ENCODE measurements at places on chromosomes 13 and 19.

- DNase-seq, result no peak
These were observed 3.9 kb downstream of the SLC25A41 start for GRCh38 chr19:6429419-6430221.

DNA sequence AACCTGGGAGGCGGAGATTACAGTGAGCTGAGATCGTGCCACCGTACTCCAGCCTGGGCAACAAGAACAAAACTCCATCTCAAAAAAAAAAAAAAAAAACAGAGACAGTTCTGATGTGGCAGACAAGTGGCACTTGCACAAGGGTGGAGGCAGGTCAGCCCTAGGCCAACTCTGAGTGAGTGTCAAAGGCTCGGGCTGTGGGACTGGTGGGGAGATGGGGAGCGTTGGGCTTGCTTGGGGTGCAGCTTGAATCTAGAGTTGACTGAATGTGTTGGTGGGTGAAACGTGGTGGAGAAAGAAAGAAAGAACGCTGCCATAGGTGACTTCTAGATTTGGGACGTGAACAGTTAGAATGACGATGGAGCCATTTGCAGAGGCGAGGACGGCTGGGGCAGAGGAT is 121.3 kb upstream of the SPACA7 start:
- no peak for DNase-seq

- DNase-seq, result no peak
These were observed 6.5 kb downstream of the MAB21L1 start for GRCh38 chr13:35469806-35470525.

GRCh38 chr19:56137405-56137804 is 3.7 kb upstream of the ZNF444 start:
- DNase-seq, result no peak

DNA sequence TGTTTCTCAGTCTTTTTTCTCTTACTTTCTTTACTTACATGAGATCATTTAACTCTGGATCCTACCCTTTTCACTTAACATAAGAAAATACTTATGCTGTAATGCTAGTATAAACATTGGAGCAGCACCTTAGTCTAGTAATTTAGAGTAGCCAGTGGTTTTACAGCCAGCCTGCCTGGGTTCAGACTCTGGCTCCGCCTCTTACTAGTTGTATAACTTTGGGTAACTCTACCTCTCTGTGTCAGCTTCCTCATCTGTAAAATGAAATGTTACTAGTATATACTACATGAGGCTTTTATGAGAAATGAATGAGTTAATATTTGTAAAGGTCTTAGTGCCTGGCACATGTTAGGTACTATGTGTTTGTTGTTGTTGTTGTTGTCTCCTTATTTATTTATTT is 5.6 kb downstream of the CDADC1 start:
- no peak for DNase-seq

DNA sequence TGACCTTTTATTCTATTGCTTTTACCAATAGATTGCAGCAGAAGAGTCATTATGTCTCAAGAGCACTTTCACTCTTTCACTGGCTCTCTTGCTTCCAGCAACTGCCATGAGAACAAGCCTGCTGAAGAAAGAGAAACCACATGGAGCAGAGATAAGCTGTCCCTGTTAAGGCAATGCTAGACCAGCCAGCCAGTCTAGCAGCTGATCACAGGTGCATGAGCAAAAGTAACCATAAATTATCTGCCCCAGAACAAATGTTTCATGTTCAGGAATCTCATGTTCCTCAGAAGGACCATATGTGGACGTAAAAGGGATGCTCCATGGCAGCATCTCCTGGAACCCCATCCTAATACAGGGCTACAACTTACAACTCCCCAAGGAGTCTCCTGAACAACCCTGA is 20.4 kb upstream of the DCLK1 start:
- no peak for DNase-seq

GRCh38 chr13:20995245-20995838 is 66.0 kb downstream of the LATS2 start:
- DNase-seq, result no peak

GRCh38 chr19:14519860-14520407 is 1.7 kb upstream of the DNAJB1 start:
- no peak for DNase-seq

- DNase-seq, result no peak
These were observed 31.4 kb upstream of the MPHOSPH8 start for GRCh38 chr13:19601749-19602725.

- peak; percentile 38 for DNase-seq
These were observed 4.4 kb upstream of the ZNF681 start for GRCh38 chr19:23762884-23763711.

DNA sequence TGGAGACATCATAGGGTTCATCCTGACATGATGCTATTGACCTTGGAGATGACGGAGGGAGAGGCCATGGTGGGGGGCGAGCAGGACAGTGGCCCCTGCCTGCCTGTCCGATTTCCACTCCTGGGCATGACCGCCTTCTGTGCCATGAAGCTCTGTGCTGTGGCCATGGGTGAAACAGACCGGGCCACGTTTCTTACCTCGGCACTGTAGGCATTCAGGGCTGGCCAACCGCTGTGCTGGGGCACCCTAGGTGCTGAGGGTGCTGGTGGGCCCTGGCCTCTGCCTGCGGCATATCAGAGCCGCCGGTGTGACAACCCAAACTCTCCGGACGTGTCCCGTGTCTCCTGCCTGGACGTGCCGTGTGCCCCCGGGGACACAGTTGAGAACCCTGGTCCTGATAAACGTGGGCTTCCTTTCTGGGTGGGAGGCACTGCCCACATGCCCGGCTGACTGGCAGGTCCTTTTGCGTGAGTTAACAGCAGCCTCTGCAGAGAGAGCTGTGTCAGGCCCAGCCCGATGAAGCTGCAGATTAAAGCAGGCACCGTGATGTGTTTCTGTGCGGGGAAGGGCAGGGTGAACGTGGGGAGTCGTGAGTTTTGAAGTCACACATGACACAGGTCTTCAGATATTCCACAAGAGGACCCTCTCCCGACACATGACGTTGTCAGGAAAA is 46.5 kb downstream of the TMEM255B start:
- DNase-seq, result no peak

DNA sequence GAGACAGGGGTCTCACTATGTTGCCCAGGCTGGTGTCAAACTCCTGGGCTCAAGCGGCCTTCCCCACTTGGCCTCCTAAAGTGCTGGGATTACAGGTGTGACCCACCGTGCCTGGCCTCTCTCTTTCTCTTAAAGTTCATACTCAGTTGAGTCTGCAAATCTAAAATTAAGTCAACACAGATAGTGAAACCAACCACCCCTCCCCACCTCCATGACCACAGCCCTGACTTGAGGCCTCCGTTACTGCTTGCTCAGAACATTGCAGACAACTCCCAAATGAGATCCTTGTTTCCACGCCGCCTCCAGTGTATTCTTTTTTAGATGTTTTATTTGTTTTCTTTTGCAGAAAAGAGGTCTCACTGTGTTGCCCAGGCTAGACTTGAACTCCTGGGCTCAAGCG is 94.4 kb downstream of the CACNA1A start:
- no peak for DNase-seq

DNA sequence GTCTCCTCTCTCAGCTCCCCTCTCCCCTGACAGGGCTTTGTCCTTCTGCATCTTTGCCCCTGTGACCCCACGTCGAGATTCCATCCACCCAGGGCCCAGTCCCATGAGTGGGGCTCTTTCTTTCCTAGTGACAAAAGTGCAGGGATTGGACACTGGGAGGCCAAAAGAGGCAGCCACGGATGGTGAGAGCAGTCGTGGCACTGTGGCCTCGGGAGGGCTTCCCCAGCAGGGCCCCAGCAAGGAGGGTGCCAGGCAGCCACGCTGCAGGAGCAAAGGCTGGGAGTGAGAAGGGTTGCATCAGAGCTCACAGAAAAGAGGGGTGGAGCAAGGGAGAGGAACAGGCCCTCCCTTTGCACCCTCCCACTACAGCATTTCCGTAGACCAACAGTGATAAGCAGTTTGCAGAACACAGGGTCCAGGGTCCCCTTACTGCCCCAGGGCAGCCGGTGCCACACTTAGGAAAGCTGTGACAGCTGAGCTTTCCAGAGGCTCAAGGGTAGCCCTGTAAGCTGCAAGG is 4.9 kb downstream of the ZSCAN1 start:
- no peak for DNase-seq

DNA sequence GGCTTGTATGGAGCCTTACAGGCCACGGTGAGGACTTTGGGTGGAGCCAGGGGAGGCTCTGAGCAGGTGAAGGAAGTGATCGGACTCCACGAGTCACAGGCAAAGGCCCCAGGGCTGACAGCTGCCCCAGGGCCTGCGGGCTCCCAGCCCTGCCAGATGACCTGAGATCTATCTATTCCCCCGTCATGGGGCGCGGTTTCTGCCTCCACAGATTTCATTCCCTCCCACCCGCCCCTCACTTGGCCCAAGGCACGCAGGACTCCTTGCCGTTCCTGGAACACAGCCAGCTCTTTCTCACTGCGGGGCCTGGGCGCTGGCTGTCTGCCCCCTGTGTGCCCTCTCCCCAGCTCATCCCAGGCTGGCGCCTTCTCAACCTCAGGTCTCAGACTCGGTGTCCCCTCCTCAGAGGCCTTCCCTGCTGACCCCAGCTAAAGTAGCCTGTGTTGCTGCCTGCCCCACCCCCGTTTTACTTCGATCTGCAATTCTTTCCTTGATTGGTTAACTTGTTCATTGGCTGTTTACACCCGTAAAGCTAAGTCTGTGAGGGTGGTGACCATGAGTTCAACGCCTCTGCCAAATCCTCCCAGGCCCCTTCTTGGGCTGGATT is 13.9 kb upstream of the PAK4 start:
- no peak for DNase-seq

GRCh38 chr13:75787249-75787928 is 151.3 kb downstream of the LMO7 start:
- no peak for DNase-seq

DNA sequence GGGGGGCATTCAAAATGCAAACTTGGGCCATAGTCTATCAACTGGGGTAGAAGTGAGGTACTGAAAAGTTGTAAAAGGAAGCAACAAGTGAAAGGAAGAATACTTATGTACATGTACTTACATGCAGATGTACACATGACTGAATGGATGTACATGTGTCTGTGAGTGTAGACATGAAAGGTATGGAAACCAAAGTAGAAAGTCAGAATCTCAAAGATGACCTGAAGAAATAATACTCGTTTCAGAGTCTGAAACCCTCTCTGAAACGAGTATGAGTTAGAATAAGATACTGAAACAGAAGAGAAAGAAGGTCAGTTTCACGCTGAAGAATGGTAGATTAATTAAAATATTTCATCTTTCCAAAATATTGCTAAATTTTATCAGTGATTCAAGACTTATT is 13.9 kb downstream of the DZIP1 start:
- DNase-seq, result no peak

DNA sequence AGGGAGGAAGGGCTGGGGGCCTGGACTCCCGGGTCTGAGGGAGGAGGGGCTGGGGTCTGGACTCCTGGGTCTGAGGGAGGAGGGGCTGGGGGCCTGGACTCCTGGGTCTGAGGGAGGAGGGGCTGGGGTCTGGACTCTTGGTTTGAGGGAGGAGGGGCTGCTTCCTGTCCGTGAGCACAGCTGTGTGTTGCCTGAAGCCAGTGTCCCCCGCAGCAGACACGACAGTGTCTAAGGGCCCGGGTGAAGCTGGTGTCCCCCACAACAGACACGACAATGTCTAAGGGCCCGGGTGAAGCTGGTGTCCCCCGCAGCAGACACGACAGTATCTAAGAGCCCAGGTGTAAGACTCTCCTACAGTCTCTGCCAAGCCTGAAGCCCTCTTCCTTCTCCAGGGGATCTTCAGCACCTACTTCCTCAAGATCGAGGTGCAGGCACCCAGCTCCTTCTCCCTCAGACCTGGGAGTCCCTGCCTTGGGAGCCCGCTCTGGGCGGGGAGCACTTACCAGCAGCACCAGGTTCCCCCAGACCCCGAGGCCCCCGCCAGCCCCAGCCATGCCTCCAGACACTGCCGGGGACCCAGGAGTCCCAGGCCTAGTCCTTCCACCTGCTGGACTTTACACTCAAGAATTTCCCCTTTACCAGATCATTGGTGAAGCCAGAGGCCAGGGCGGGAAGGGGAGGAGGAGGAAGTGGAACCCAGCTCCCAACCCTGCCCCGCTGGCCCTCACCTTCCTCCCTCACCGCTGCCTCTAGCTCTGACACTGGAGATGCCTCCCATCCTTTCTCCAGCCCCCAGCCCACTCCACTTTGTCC is at the start of gene PTPRH:
PTPRH (minus strand) TSS at position 622 of the 813 bp plus-strand sequence; CDS start at position 554, 68 bp downstream.
- no peak for DNase-seq

GRCh38 chr13:34340534-34340933 is 522.6 kb downstream of the RFC3 start:
- DNase-seq, result no peak

GRCh38 chr13:40520916-40521315 is 145.5 kb downstream of the FOXO1 start:
- DNase-seq, result no peak

DNA sequence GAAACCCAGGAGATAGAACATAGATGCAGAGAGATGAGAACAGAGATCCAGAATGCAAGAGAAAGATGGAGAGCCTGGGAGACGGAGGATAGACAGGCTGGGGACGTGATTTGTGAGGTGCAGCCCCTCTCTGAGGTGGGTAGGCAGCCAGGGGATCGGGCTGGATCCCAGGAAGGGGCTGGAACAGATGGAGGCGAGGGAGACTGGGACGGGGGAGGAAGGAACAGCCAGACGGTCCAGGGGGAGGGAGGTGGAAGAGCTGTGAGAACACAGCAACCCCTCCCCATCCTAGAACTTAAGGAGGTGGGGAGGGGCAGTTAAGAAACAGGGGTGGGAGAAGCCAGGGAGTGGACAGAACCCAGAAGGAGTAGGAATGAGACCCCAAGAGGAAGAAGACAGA is 3.1 kb downstream of the SLC17A7 start:
- no peak for DNase-seq

GRCh38 chr13:88761145-88761544 is 1090.0 kb downstream of the SLITRK5 start:
- DNase-seq, result no peak

GRCh38 chr19:32813862-32814425 is 55.6 kb downstream of the SLC7A9 start:
- DNase-seq, result no peak

GRCh38 chr13:49246850-49247642 is 679 bp upstream of the CDADC1 start:
- DNase-seq, result no peak

GRCh38 chr19:53989600-53990533 is 1.6 kb upstream of the CACNG6 start:
- DNase-seq, result no peak

DNA sequence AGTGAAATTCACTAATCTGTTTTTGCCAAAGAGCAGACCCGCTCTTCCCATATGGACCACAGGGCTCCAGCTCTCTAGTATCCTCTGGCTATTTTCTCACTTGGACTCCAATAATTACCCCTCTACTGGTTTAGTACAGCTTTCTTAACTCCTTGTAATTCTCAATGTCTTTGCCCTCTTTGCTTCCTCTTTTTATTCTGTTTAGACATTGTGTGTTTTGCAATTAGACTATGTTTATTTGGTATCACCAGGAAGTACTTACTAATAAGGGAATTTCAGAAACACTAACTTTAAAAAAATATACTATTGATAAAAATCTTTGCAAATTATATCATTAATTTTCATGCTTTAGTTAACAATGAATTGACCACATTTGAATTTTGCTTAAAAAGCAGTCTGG is 111.6 kb upstream of the OBI1 start:
- no peak for DNase-seq

DNA sequence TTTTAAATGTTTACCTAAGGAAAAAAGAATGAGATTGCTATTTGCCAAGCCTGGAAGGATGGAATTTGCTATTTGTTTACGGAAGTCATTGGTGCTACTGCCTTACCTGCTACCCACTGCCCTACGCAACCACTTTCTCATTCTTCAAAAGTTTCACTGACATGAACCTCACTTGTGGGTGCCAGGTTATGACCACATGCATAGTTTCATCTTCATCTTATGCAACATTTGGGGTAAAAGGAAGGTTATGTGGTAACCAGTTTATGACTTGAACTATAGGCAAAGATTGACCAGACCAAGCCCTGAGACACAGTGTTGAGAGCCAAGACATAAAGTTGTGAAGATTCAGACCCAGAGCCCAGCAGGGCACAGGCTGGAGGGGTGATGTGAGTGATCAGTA is 142.5 kb downstream of the LACC1 start:
- DNase-seq, result no peak
